ENCODE measurements at places on chromosomes 11 and 22.

GRCh38 chr11:81963018-81963417 lies 770.6 kb downstream of the FAM181B start:
- no peaks in the 10 kb centered on the region for H3K36me3 ChIP-seq
- H3K27ac ChIP-seq: no peak overlapping the region
- H3K4me3 ChIP-seq: no peak overlapping the region

DNA sequence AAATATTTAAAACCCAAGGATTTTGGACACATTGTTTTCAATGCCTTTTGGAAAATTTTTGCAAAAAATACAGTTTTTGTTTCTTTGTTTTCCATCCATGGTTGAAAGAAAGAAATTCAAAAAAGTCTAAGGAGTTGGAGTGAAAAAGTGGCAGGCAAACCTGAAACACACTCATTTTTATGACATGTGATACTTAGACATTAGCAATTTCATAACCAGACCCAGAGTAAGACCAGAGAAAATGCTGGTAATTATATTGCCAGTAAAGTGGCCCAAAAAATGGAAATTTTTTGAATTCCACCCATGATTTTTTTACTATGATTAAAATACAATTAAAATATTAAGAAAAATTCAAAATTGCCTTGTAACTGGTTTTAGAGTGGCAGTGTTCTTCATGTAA lies 128.2 kb downstream of the SLC17A6 start:
- H3K4me3 ChIP-seq: no peak overlapping the region
- H3K4me1 ChIP-seq: no peaks in the 10 kb centered on the region
- no peak overlapping the region for H3K27ac ChIP-seq
- H3K27me3 ChIP-seq: no peaks in the 10 kb centered on the region

DNA sequence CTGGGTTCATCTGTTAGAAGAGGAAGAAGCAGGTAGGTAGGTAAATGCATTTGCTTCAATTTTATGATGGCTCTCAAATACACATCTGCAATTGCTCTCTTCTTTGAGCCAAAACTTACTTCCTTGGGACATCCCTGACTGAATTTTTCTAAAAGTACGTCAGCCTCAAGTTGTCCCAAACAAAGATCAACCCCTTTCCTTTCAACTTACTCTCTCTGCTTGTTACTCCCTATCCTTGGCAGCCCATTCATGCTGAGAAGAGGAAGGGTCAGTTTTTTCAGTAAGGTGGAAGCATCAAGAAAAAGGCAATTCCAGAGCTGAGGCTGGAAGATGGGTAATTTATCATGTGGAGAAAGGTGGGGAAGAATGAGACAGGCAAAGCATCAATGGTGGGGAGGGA lies 111.2 kb downstream of the LRRC32 start:
- no peak overlapping the region for H3K27ac ChIP-seq
- H3K4me1 ChIP-seq: no peaks in the 10 kb centered on the region
- no peak overlapping the region for H3K4me3 ChIP-seq

- no peaks in the 10 kb centered on the region for H3K4me1 ChIP-seq
- H3K4me3 ChIP-seq: no peak overlapping the region
- no peaks in the 10 kb centered on the region for H3K27me3 ChIP-seq
- H3K36me3 ChIP-seq: no peaks in the 10 kb centered on the region
These were observed 128.7 kb upstream of the TOP3B start for GRCh38 chr22:22111267-22111751.
